ENCODE measurements at places on chromosomes 2 and 18. TPM values are rescaled to one million over a fixed set of nuclear protein-coding genes. Genes with fewer than 3 reads are reported as not detected.

Gene SCTR
- total RNA-seq: not detected

Gene FAM124B
- under 0.01 TPM for total RNA-seq

Gene CBLN2
- under 0.01 TPM for total RNA-seq

Gene DYNC1I2
- 96.0 TPM for total RNA-seq

Gene GKN1
- not detected for total RNA-seq

Gene CTAGE1
- total RNA-seq: not detected

Gene PID1
- total RNA-seq: 28.3 TPM

Gene CYS1
- total RNA-seq: 2.0 TPM

Gene TGFA
- 0.28 TPM for total RNA-seq

Gene PROM2
- total RNA-seq: 0.28 TPM

Gene SPP2
- not detected for total RNA-seq

Gene AMER3
- not detected for total RNA-seq

Gene PCARE
- not detected for total RNA-seq
